Fibroblast of mammary gland (primary cell): ENCODE measurements at places on chromosomes 3 and 15.
A peak's percentile ranks its signal among the peaks of the same experiment; 100 is the strongest.

DNA sequence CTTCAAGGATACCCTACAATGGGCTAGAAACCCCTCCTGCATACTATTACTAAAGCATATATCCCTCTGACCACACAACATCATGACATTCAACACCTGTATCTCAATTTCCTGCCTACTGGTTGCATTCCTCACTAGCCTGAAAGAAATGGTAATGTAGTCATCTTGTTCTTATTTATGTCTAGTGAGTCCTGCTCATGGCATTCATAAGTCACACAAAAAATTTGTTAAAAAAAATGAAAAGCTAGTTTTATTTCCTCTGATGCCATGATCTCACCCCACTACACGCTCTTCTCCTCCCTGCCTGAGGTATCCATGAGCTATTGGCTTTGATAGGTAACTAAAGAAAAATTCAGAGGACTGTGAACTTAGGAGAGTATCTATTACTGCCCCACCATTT is 284.5 kb downstream of the ZNF385D start:
- peak; percentile 5 for DNase-seq

DNA sequence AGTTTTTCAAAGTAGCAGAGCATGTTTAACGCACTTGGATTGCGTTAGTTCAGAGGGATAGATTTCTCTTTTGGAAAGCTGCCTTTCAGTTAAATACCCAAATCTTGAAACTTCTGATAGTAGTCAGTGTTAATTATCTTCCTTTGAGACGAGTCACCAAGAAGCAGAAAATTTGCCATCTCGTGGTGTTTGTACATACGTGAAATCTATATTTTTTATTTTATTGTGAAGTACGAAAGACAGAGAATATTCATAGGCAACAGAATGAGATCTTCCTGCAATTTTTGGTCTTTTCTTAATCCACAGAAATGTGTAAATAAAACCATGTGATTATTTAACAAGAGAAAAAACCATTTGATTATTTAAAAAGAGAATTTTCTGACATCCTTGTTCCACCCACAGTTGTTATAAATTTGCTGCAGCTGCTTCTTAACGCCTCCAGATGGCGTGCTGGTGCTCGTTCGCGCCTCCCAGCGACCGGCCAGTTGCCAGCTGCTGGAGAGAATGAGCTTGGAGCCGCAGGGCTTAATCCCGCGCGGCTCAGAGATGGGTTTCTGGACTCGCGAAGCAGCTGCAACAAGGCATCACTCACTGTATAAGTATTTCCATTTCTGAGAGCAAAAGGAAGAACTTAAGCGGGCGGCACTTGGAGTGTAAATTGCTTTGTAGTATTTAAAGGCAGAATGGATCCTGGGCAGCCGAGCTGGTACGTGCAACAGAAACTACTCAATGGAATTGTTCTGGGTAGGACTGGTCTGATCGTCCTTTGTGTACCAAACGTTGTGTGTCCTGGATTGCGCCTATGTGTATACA is 10.5 kb upstream of the SLITRK3 start:
- DNase-seq, result peak; percentile 80

- DNase-seq, result no peak
These were observed 24.7 kb downstream of the ILDR1 start for GRCh38 chr3:121997372-121997771.

DNA sequence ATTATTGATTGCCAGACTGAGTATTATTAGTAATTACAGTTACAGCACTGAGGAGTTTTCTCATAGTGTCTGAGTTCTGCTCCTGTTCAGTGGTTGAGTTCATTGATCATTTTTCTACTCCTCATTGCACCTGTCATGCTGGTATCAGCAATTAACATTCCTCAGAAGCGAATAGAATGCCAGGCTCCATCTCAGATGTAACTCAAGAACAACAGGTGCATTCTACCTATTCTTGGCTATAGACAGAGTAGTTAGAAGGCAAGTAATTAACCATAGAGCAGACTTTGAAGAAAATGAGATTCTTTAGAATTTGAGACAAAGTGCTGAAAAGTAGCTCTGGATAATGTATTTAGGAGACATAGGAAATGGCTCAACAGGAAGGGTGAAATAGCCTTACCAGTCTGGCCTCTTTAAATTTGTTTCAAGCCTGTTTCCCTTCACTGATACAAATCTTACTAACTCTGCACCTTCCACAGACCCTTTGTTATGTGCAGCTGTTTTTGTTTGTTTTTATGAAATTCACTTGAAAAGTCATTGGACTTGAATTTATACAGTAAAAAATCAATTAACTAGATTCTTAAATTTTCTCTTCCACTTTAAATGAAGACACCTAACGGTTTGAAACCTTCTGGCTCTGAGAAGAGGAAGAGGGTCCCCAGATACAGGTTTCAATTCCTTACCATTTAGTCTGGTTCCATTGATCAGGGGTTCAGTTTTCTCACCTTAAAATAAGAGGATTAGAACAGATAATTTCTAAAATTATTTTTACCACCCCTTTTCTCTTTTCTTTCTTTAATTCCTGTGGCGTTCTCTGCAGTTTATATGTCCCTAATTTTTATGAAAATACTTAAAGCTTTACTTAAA is 109.6 kb downstream of the FNDC3B start:
- DNase-seq, result no peak

DNA sequence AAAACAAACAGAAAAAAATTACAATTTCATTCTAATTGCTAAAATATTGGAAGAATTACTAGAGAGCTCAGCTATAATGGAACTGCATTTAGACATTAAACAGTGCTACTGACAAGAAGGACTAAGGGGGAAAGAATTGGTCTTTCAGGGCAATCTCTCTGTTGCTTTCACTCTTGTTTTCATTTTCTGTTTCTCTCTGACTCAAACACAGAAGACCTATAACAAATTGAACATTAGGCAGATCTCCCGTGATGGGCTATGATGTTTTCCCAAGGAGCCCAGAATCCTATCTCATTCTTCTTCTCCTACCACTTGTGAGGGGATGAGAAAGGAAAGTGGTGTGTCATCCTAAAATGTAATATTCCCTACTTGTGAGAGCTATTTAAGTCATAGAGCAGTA is 358.0 kb upstream of the TGFBR2 start:
- DNase-seq, result no peak

DNA sequence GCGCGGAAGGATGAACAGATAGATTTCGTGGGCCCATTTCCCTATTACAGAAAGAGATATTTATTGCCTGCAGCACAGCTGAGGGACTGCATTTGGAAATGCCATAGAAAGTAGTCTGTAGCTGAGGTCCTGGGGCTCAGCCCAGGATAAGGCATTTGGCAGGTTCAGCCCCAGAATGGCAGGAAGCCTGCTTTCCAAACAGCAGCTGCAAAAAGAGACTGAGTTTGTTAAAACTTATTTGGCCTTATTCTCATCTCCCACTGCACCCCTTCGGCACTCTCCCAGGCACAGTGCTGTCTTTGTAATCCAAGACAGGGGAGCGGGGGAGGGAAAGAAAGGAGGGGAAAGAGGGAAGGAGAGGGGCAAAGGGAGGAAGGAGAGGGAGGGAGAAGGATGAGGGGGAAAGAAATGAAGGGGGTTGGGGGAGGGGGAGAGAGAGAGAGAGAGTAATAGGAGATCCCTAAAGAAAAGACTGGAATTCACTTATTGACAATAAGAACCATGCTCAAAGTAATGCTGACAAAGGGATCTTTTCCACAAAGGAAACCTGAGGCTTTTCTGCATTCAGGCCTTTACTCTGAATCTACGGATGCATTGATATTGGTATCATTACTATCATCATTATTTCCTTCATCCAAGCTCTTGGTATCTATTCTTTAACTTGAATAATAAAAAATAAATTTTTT is 94.0 kb upstream of the LRRN1 start:
- no peak for DNase-seq

DNA sequence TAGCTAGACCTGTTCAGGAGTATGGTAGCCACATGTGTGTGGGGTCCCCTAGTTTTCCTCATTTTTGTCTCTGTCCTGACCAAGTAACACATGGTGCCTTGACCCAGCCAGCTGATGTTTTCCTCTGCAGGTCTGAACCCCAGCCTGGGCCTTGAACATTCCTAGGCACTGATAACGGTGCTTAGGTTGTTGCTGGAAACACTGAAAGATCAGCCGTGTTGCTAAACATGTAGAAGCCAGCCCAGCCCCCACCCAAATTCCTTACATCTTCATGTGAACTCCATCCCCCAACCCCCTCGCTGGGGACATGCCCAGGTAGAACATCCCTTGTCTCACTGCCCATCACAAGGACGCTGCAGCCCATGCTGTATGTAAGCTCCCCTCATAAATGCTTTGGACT is 18.7 kb downstream of the RTP3 start:
- no peak for DNase-seq

- DNase-seq, result peak; percentile 50
These were observed 248.1 kb upstream of the C2CD4B start for GRCh38 chr15:62413153-62413552.

DNA sequence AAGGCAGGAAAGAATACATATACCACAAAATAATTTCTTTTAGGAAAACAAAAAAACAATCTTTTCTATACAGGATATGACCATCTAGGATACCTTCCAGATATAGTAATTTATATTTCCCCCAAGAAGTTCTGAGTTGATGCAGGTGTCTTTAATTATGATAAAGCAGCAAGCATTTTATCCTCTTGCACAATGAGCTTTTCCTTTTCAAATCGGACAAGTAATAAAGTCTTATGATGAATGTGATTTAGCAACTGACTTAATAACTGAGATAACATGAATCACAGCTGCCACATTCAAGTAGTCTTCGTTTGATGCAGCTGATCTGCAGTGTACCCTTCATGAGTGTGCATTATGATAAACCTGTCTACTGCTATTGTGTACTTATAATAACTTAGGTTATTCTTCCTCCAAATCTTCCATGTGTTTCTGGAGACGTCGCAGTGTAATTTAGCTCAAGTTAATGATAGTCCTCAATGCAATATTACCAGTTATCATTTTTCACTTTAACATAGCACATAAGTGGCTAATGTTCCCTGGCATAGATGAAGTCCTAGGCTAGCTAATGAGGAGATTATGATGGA is 260.3 kb upstream of the MRPL3 start:
- DNase-seq, result peak; percentile 15

DNA sequence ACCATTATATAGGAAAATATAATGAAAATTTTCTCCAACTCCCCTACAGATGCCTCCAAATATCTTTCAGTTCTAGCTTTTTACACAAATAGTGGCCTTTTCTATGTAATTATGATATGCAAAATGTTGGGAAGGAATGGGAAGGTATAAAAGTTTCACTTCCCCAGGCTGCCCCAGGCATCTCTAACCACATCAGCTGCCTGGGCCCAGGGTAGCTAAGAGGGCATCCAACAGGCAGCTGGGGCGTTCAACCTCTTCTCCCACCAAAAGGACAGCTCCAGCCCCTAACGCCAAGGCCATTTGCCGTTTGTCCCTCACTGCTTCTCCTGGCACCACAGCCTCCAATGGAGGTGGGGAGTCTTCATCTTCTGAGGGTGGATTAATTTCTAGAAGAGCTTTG is 188.1 kb upstream of the TSC22D2 start:
- DNase-seq, result no peak

- peak; percentile 75 for DNase-seq
These were observed 306.2 kb upstream of the DPPA4 start for GRCh38 chr3:109643590-109643989.

DNA sequence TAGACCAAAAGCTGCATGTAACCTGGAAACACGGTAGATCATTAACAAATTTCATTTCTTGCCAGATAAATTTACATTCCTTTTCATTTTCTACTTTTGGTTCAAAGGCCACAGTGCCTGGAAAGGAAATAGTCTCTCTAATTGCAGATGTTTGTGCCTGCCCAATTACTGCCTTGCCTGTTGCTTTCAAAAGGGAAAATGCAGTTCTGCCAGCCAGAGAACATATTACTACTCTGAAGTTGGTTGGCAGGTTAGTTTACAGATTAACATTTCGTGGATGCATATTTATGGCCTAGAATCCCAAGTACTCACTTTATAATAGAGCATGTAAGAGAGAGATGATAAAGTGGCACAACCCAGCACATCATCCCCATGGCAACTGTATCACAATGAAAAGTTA is 124.3 kb upstream of the LRRC3B start:
- DNase-seq, result no peak

GRCh38 chr15:100595964-100596363 is 6.0 kb downstream of the LINS1 start:
- no peak for DNase-seq

- peak; percentile 45 for DNase-seq
These were observed 172.2 kb downstream of the SSR3 start for GRCh38 chr3:156382458-156383346.

GRCh38 chr3:17742880-17743657 is 638 bp upstream of the TBC1D5 start:
- no peak for DNase-seq

GRCh38 chr3:126845920-126846715 is 136.8 kb upstream of the PLXNA1 start:
- peak; percentile 52 for DNase-seq

DNA sequence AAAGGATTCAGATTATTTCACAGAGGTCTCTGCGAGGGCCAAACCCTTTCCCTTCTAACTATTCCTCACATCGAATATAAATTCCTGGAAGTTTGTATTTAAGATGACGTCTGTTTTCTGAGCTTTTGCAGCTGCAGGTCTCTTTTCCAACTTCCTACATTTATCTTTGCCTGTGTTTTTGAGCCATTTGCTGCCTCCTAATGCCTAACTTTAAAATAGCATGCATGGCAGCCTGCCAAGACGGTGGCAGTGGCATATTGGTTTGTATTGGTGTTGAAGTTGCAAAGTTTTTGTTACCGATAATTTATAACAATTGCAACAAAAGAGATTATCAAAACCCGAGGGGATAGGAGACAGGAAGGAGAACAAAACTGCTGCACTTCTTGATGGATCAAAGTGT is 187.1 kb upstream of the DNAJC19 start:
- peak; percentile 56 for DNase-seq

- DNase-seq, result peak; percentile 54
These were observed 1.0 kb downstream of the OGG1 start for GRCh38 chr3:9750556-9751411.

- DNase-seq, result no peak
These were observed 682 bp downstream of the ITPKA start for GRCh38 chr15:41494190-41494921.

GRCh38 chr3:93910097-93910496 is 63.6 kb downstream of the PROS1 start:
- DNase-seq, result peak; percentile 30

DNA sequence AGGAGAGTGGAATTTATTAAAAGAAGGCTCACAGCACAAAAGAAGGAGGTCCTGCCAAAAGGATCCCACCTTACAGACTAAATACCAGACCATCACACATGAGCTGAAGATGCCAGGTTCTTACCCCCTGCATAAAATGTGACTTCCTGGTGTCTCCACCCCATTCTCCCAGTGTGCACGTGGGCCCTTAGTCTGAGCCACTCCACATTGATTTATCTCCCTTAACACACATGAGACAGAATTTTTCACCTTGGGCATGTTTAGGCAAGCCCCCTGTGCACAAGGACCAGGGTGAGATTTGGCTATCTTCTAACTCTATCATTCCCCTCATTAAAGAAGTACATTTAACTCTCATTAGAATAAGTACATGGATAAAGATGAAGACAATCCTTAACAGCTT is 916.7 kb downstream of the PLOD2 start:
- no peak for DNase-seq
